ENCODE measurements at places on chromosomes 16 and 17.
A peak's percentile ranks its signal among the peaks of the same experiment; 100 is the strongest.

GRCh38 chr17:17235212-17236174 is 1.5 kb downstream of the FLCN start:
- DNase-seq = peak; percentile 18

DNA sequence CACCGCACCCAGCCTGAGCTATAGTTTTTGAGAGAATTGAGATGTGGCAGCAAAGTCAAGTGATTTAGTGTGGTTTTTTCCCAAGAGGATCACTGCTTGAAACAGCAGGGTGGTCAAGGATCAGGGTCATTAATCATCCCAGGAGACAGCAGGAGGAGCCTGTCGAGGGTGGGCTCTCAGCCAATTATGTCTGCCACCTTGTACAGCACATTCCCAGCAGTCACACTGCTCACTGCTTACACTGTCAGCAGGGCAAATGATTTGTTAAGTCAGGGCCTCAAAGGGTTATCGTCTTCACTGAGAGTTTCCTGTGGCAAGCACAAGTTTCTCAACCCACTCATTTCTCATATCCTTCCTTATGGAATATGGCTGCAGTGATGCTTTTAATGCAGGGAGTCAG is 13.2 kb downstream of the B3GNT9 start:
- no peak for DNase-seq

GRCh38 chr16:83143788-83144187 is 517.0 kb downstream of the CDH13 start:
- no peak for DNase-seq

GRCh38 chr16:57799600-57800199 is 2.6 kb downstream of the KIFC3 start:
- DNase-seq = no peak

- DNase-seq = no peak
Observed at GRCh38 chr17:57924677-57925076, 30.5 kb downstream of the CUEDC1 start.

DNA sequence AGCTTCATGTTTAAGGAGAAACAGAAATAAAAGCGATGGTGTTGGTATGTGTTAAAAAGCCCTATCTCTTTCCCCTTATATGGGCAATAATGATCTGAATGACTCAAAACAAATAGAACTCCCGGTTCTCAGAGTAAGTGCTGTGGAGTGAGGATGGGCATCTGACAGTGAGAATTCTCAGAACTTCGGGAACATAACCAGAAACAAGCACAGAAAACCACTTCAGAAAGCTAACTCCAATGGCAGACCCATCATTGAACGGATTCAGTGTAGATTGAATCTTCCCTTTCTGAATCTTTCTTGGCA is 67.2 kb downstream of the CDH8 start:
- DNase-seq = no peak

DNA sequence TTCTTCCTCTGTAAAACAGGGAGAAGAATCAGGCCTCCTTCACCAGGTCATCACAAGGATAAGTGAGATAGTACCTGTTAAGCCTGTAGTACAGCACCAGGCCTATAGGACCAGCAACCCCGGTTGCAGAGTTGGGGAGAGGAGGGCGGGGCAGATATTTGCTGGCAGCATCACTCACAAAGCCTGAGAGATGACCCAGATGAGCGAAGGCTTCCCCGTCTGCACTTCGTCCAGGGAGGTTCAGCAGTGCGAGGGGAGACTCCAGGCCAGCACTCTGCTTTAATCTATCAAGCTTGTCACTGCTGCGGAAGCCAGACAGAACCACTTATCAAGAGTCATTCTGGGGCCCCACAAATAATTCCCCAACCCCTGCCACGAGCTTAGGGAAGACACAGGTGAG is 15.8 kb upstream of the RBBP6 start:
- DNase-seq = no peak

GRCh38 chr16:9042964-9043680 is 48.3 kb upstream of the HAPSTR1 start:
- DNase-seq = peak; percentile 64

DNA sequence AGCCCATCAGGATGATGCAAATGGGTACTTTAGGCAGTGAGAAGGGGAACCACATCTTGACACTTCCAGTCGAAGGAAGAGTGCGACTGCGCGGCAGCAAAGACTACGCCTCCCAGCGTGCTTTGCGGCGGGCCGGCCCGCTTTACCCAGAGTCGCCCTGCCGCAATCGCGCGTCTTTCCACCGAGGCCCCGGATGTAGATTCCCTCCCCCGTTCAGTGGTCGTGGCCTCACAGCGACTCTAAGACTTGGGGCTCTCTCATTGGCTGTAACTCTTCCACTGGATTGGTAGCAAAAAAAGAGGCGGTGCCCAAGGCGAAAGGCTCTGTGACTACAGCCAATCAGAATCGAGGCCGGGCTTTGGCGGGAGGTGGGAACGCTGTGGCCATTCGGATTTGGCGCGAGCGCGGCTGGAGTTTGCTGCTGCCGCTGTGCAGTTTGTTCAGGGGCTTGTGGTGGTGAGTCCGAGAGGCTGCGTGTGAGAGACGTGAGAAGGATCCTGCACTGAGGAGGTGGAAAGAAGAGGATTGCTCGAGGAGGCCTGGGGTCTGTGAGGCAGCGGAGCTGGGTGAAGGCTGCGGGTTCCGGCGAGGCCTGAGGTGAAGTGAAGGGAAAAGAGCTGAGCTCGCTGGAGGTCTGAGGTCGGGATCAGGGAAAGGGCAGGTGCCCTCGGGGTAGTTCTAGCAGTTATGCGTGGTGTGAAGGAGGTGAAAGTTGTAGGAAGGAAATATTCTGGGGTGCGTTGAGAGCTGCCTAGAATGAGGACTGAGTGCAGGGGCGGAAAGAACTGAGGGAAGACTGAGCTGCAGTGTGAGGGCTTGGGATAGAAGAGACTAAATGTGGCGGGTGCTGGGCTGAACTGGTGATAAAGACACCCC is at the start of gene CDC6:
Gene CDC6 (plus strand): TSS at position 386 of the 876 bp plus-strand sequence. CDS start 1,542 bp downstream, outside the sequence.
- peak; percentile 99 for DNase-seq

DNA sequence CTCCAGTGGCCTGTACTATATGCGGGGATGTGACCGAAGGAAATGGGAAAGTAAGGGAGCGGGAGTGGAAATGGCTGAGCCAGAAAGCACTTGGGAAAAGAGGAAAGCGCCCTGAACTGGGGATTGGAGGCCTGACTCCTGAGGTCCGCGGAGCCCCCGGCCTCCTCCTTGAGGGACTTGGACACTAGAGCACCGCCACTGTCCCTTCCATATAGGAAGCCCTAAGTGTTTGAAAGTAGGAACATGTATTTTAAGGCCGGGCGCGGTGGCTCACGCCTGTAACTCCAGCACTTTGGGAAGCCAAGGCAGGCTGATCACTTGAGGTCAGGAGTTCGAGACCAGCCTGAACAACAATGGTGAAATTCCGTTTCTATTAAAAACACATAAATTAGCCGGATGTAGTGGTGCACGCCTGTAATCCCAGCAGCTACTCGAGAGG is 530 bp upstream of the ZDHHC7 start:
- DNase-seq = no peak

GRCh38 chr17:50657627-50658026 is 22.9 kb downstream of the ABCC3 start:
- no peak for DNase-seq

- DNase-seq = no peak
Observed at GRCh38 chr16:89689142-89689541, 2.7 kb downstream of the CDK10 start.

GRCh38 chr16:26120729-26121128 is 429.0 kb downstream of the HS3ST4 start:
- DNase-seq = no peak

DNA sequence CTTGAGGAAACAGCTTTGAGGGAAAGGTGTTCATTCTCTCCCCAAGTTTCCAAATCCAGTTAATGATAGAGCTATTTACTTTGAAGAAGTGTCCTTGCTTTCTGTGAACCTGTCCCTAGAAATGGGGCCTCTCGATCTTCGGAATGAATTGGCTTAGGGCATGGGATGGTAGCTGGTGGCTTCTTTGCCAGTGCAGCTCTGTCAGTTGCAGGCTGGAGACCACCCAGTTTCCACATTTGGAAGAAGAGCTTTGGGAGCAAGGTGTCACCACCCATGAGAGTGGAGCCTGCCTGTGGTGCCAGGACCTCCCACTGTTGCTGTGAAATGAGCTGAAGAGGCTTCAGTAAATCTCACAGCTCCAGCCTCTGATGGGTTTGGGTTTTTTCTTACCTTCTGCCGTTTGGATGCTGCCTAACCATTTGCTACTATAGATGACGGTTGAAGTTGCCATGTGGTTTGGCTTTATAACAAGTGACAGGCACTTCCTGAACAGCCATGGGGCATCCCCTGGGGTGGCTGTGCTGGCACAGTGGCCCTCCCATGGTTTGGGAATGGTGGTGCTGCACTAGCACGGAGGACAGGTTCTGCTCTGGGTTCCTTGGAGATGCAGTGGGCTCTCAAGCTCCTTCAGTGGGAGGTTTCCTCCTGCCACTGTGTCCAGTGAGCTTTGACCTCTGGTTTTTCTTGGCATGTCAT is 19.5 kb upstream of the SLC5A10 start:
- no peak for DNase-seq

DNA sequence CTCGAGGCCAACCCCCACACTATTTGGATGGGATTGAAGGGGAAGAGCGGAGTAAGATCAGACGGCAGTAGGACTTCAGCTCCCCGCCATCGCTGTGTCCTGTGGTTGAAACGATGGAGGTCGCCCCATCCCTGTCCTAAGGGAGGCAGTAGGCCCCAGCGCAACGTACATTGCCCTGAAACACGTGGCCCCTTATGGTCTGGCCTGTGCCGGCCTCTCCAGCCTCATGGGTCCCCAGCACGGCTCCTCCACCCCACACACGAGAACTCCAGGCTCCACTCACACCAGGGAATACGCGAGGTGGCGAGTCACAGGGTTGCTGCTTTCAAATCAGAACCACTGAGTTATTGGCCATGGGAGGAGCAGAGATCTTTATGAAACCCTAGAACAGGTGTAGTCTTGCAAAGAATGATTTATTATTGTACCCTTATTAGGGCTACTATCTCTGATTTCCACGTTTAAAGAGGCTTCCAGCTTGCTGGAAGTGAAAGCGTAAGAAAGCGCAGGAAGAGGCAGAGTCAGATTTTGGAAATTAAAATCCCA is 669 bp upstream of the DCTPP1 start:
- DNase-seq = peak; percentile 5

DNA sequence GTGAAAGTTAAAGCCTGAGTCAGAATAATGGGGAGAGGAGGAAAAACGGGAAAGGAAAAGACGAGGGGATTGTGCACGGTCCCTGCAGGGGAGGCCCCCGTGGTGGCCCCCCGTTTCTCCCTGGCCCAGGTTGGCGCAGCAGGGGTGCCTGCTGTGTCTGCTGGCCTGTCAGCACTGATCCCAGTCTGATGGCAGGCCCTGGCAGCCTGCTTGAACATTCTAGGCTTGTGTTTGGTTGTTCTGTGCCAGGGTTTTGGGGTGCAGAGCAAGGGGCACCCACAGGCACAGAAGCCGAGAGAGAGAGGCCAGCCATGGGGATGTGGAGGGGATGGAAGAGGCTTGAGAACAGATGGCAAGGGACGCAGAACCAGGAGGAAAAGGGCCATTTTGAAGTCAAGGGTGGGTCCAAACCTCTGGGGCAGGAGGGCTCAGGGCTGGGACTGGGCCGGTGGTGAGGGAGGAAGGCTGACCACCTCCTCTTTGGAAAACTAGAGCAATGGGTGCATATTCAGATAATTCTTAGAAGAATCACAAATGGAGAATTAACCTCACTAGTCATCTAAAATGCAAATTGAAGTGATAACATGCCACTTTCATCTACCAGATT is 35.9 kb downstream of the TBX4 start:
- DNase-seq = no peak

- peak; percentile 63 for DNase-seq
Observed at GRCh38 chr17:19672009-19672750, 23.6 kb downstream of the ALDH3A2 start.

DNA sequence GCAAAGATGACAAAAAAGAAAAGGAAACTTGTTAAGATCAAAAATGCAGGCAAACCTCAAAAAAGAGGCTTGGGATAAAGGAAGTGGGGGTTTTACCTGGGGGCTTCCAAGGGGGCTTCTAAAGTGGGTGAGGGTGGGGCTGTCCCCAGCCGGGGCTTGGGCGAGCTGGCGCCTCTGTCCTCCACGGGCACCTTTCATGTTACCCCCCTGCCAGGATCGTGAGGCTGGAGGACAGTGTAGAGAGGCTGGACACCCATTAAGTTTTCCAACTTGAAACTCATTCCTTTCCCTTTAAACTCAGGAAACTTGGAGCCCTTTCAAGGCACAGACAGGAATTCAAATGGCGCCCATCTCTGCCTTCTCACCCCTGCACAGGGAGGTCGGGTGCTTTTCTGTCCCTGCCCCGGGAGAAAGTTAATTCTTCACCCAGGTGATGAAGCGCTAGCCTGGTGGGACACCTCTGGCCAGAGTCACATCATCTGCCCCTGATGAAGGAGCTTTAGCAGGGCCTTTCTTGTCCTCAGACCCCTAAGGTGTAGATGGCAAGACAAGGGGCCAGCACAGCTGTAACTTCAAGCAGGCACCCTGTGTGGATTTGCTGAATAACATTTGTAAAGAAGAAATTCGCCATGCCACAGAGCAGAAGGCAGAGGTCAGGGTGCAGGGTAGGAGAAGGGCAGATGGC is 87.3 kb downstream of the C16orf78 start:
- no peak for DNase-seq

GRCh38 chr17:65301184-65301583 is 164.0 kb downstream of the RGS9 start:
- no peak for DNase-seq

GRCh38 chr17:72376526-72377345 is 255.9 kb downstream of the SOX9 start:
- DNase-seq = peak; percentile 80

GRCh38 chr17:22171631-22172030 is 479.3 kb downstream of the KCNJ18 start:
- DNase-seq = no peak

- no peak for DNase-seq
Observed at GRCh38 chr17:66250686-66251085, 21.5 kb upstream of the APOH start.

DNA sequence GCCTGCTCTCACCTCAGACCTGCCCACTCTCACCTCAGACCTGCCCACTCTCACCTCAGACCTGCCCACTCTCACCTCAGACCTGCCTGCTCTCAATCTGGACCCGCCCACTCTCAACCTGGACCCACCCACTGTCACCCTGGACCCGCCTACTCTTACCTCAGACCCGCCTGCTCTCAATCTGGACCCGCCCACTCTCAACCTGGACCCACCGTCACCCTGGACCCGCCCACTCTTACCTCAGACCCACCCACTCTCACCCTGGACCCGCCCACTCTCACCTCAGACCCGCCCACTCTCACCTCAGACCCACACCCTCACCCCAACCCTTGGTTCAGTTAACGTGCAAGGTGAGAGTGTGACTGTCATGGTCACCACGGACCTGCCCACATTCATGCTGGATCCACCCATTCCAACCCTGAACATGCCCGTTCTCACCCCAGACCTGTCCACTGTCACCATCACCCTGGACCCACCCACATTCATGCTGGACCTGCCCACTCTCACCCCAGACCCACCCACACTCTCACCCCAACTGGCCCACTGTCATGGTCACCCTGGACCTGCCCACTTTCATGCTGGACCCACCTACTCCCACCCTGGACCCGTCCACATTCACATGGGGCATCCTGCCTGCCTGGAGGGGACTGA is 31.2 kb upstream of the ENPP7 start:
- no peak for DNase-seq

GRCh38 chr16:1182316-1182671 is 29.4 kb downstream of the CACNA1H start:
- peak; percentile 8 for DNase-seq

- DNase-seq = no peak
Observed at GRCh38 chr16:85687651-85688471, 893 bp downstream of the GINS2 start.

- no peak for DNase-seq
Observed at GRCh38 chr17:48605409-48605919, 678 bp upstream of the HOXB6 start.

- no peak for DNase-seq
Observed at GRCh38 chr16:28491230-28491969, 474 bp downstream of the CLN3 start.

GRCh38 chr17:1726626-1727257 is 2.2 kb downstream of the WDR81 start:
- DNase-seq = no peak

Data from fibroblast of gingiva (primary cell).